ENCODE measurements at places on chromosomes 6 and 20.

- no peak for DNase-seq
Measured at GRCh38 chr6:85453052-85453451, 3.2 kb downstream of the NT5E start.

DNA sequence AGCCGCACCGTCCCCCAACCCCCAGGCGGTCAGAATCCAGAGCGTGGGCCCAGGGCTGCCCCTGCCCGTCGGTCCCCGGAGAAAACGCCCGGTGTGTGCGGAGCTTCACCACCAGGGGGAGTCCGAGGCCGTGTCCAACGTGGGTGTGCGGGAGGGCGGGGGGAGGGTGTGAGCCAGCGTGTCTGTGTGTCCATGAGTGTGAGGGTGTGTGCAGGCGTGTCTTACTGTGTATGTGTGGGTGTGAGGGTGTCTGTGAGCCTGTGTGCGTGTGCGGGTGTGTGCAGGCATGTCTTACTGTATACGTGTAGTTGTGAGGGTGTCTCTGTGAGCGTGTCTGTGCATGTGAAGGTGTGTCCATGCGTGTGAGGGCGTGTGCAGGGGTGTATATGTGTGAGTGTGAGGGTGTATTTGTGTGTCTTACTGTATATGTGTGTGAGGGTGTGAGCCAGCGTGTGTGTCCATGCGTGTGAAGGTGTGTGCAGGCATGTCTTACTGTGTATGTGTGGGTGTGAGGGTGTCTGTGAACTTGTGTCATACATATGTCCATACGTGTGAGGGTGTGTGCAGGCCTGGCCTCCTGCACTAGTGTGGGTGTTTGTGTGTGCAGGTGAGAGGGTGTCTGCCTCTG is 24.6 kb upstream of the GATA5 start:
- peak; percentile 93 for DNase-seq

DNA sequence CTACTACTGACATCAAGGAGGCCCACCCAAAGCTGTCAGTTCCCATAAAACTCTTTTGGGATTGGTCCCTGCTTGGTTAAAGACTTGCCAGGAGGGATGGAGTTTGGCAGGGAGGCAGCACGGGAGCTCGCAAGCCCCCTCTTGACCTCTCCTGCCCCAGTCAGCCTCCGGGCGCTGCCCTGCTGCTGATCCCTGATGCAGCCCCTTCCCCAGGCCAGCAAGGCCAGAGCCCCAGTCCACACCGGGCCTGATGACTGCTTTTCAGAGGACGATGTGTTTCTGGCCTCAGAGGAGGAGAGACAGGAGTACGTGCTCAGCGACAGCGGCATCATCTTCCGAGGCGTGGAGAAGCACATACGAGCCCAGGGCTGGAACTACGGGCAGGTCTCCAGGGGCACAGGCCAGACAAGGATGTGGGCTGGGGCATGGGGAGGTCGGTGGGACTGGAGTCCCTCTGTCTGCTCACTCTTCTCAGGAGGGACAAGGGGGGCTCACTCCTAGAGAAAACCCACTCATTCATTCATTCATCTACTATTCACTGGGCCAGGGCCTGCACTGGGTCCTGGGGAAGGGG is 15.6 kb downstream of the TGM6 start:
- DNase-seq = no peak

DNA sequence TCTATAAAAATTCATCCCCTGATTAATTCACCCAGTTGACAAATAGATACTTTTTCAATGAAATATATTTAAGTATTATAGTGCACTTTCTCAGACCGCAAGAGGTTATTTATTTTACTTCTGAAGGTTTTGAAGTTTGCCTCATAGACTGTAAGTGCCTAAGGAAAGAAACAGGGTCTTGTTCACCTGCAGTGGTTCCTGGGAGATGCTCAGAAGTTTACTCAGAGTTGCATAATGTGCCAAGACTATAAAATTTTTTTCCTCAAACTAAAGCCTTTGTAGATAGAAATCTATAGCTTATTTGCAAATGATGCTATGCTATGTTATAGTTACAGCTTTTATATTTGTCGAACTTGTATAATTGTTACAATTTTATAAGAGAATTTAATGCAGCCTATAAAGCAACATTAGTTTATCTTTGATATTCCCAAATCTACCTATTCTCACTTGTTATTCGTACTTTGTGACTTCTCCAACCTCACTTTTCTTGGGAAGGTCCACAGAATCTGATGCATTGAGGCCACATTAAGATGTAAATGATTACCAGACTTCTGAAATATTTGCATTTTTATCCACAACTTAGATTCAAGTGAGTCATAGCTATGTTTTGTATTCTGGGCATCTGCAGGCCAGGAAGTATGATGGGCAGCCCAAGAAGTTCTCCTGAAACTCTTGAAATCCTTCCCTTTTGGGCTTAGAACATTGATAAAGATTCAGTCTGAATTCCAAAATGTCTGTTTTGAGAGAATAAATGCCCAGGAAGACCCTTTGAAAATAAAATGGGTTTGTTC is 35.7 kb downstream of the KCNQ5 start:
- DNase-seq = no peak

DNA sequence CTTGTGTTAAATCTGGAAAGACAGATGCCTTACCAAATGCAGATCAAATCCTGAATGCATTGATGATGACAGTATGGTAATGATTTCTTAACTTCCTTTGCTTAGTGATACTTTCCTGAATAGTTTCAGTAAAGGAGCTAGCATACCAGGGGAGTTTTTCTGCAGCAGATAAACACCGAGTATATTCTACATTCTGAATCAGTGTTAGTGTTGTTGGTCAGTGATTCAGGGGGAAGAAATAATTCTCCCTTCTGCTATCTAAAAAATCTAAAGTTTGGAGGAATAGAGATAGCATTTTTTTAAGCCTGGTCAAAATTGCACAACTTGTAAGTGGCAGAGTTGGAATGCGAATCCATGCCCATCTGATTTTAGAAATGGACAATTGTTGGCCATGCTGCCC is 512.2 kb upstream of the MARCKS start:
- no peak for DNase-seq

DNA sequence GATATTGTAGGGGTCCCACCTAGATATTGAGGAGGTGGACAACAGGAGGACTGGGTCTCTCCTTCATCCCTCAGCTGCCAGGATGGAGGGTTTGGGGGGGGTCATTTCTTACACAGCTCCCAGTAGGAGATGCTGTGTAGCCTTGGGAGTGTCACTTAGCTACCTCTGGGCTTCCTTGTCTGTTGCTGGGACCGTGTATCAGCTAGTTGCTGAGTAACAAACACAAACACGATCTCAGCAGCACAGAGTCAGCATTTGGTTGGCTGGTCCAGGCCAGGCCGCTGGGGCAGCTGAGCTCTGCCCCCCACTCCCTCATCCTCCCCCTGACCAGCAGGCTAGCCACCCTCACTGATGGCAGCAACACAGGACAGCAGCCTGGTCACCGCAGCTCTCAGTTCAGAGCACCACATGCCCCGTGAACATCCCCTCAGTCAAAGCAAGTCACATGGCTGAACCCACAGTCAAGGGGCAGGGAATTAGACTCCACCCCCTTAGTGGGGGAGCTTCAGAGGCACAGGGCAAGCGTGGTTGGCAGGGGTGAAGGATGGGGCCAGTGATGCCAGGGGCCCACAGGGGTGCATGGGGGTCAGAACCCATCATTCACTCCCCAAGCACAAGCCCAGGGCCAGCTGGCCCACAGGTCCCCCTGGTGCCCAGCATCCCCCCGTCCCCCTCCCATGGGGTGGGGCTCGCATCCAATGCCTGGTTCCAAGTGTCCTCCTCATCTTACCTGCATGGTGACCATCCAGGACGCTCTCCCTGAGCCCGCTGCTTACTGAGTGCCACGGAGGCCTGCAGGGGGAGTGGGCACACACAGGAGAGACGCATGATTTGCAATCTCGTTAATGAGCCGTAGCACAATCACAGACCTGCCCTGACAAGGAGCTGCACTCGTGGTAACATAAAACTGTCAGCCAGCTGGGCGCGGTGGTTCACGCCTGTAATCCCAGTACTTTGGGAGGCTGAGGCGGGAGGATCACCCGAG is 112.4 kb downstream of the TAF4 start:
- no peak for DNase-seq

DNA sequence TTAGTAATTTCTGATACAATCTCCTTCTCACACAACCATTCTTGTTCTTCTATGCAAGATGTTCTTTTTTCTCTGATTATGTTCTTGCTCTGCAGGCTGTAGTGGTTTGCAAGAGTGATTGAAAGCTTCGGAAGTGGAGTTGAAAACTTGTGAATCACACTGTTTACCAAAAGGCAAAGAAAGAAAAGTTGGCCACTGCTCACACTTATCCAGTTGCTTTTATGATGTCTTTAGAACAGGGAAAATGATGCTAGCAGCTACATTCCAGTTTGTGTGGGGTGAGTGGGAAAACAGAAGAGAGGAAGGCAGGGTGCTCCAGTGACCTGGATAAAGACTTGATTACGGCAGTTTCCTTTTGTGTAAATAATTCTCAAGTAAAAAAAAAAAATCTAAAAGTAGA is 583.3 kb downstream of the TENT5A start:
- DNase-seq = no peak

DNA sequence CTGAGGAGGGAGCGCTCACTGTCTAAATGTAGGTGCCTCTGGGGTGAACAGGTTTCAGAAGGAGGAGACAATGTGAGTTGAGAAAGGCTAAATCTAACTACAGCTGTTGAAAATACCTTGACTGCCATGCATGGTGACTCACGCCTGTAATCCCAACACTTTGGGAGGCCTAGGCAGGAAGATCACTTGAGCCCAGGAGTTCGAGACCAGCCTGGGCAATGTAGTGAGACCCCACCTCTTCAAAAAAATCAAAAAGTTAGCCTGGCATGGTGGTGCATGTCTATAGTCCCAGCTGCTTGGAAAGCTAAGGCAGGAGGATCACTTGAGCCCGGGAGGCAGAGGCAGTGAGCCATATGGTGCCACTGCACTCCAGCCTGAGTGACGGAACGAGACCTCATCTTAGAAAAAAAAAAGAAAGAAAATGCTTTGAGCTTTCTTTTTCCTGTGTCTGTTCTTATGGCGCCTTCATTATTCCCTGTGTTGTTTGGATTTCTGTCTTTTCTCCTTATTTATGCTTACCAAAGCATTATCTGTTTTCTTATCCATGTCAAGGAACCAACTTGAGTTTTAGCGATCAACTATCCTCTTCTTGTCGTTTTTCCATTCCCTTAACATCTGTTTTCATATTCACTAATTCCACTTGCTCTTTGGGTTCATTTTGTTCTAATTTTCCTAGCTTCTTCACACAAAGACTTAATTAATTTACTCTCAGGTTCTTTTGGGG is 8.5 kb downstream of the SLC2A10 start:
- no peak for DNase-seq

GRCh38 chr6:140079328-140079727 is 704.9 kb upstream of the CITED2 start:
- no peak for DNase-seq

- DNase-seq = peak; percentile 44
Measured at GRCh38 chr6:151475653-151476523, 17.9 kb upstream of the CCDC170 start.

DNA sequence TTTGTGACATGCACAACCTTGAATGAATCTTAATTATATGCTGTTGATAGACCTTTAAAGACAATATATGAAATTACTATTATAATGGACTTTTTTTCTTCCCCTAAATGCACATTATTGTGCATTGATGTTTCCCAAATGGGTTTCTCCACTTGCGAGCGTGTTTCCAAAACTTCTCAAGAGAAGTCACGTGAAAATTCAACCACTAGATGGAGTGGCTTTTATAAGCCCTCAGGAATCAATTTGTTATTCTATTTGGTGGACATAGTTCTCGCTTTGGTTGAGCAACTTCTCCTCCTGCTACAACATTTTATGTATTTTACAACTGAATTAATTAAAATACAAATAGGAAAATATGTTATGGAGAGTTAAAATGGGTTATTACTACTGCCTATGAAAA is 9.0 kb downstream of the CNR1 start:
- DNase-seq = no peak

GRCh38 chr6:138248878-138249277 is 30.6 kb upstream of the PBOV1 start:
- no peak for DNase-seq

All from T47D (cell line).